Activated naive CD8-positive, alpha-beta T cell treated with anti-CD3 and anti-CD28 coated beads, Interleukin-2, amount 10 ng/mL, durations not matched to agents 7 days and 5 days (primary cell): ENCODE measurements at places on chromosomes 3 and 15. TPM values are rescaled to one million over a fixed set of nuclear protein-coding genes. Genes with fewer than 3 reads are reported as not detected.

DNA sequence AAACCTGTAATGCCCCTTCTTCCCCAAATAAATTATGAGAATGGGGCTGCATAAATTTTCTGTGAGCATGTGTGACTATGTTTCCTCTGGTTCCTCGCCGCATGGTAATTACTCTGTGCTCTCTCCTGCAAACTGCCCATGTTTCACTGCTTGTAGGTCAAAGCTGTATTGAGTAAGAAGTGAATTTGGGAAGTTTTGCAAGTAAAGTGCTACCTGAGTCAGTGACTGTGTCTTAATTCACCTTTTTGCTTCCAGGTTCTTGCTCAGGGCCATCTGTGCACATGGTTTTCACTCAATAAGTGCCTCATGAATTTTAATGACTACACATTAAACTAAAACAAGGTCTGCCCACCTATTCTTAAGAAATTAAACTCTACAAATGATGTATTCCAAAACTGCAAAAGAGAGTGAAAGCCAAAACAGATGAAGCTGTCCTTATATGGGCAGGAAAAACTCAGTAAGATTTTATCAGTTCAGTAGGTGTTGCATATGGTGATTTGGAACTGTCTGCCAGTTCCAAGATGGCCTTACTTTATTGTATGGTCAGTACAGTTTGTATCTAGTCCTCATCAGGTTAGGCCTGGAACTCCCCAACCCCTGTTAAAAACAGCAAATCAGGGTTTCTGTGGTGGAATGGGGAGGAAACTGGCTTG lies 100.0 kb downstream of the LPP start:
- peaks cover 35% of the 10 kb centered on the region for H3K36me3 ChIP-seq
- H3K4me1 ChIP-seq, result peaks cover 13% of the 10 kb centered on the region
- H3K4me3 ChIP-seq, result no peak overlapping the region
- no peak overlapping the region for H3K27ac ChIP-seq
- no peaks in the 10 kb centered on the region for H3K27me3 ChIP-seq
- no peak for DNase-seq

- no peak overlapping the region for H3K27ac ChIP-seq
- no peak for DNase-seq
- no peaks in the 10 kb centered on the region for H3K27me3 ChIP-seq
- peaks cover 9% of the 10 kb centered on the region for H3K4me1 ChIP-seq
- H3K4me3 ChIP-seq, result no peak overlapping the region
- H3K36me3 ChIP-seq, result no peaks in the 10 kb centered on the region
Observed at GRCh38 chr3:41525303-41526064, 326.2 kb downstream of the CTNNB1 start.

DNA sequence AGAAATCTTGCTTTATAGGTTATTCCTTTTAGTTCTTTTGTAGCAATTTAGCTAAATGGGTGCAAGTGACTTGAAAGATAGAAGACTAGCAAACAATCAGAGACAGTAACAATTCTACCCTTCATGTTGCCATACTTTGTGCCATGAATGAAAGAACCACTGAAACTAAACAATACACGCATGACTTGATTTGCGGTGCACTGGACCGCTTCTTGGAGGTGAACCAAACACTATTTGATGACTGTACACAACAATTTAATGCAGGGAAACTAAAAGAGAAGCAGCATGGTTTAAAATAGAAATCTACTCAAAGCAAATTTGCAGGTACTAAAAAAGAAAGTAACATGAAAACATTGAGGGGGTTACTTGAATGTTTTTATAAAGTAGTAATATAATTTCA lies 331.0 kb upstream of the RARB start:
- H3K36me3 ChIP-seq, result no peaks in the 10 kb centered on the region
- no peak overlapping the region for H3K27ac ChIP-seq
- DNase-seq, result no peak
- no peaks in the 10 kb centered on the region for H3K4me1 ChIP-seq
- no peaks in the 10 kb centered on the region for H3K27me3 ChIP-seq

The CFAP20DC gene
- 1.8 TPM for total RNA-seq

The PGBD4 gene
- 3.8 TPM for total RNA-seq

GRCh38 chr3:141280690-141281089 lies 49.1 kb downstream of the PXYLP1 start:
- DNase-seq, result no peak
- no peak overlapping the region for H3K27ac ChIP-seq
- H3K4me1 ChIP-seq, result peaks cover 12% of the 10 kb centered on the region
- peaks cover 4% of the 10 kb centered on the region for H3K36me3 ChIP-seq
